ENCODE measurements at places on chromosomes 6 and 20.

DNA sequence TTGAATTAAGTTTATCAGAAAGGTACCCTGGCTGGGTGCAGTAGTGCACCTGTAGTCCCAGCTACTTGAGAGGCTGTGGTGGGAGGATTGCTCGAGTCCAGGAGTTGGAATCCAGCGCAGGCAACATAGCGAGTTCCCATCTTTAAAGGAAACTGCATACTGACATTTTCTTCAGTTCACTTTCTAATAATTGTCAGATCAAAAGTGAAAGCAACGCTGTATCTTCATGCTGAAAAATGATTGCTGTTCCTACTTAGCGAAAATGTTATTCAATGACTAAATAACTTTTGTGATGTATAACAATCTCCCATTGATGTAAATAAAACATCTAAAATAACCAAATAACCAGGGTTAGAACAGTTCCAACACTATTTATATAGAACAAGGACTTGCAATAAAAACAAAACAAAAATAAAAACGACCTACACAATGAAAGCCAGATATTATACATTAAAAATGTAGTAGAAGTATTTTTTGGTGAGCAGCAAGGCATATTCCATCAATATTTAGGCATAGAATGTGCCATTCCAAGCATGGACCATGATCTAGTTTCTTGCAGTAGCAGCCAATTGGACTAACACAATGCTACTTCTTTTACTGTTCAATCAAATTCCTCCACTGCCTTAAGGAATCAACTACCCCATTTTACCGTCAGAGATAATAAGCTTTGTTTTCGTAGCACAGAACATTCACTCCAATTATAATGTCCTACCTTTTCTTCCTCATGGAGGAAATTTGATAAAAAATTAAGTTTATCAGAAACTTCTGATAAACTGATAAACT is 1.5 kb downstream of the LATS1 start:
- no peak for DNase-seq

- DNase-seq = peak; percentile 89
Measured at GRCh38 chr20:23047738-23048214, 1.7 kb downstream of the THBD start.

GRCh38 chr6:43149265-43149664 is 21.8 kb upstream of the SRF start:
- no peak for DNase-seq

GRCh38 chr20:2797136-2797983 is 3.1 kb downstream of the CPXM1 start:
- DNase-seq = no peak

All from spleen (tissue), 13 donors.